Nephron progenitor cell (in vitro differentiated cells): ENCODE measurements at places on chromosomes 1 and 21.

DNA sequence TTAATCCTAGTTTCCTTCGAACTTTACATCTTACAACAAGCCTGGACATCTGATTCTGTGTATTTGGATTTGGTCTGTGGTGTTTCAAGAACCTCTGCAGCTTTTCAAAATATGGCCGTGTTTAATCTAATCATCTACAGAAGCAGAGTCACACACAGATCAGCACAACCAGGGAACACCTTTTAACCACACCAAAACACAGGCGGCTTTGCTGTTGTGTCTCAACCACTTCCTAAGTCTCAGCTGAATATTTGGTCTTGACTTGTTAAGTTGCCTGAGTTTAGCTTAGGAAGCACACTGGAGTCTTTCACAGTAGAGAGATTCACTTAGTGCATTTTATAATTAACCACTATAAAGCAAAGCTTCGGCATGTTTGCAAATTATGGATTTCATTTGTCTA lies 17.1 kb downstream of the ADAMTS5 start:
- DNase-seq: no peak

DNA sequence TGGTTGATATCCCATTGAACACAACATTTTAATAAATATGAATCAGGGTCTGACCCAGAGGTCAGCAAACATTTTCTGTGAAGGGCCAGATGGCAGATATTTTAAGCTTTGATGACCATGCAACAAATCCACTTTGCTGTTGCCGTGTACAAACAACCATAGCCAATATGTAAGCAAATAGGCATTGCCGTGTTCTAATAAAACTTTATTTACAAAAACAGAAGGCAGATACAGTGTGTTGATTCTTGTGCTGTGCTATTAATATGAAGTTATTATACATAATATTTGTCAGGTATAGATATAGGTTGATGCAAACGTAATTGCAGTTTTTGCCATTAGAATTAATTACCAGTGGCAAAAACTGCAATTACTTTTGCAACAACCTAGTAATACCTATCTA lies 8.8 kb upstream of the XCL1 start:
- no peak for DNase-seq

- DNase-seq: no peak
Measured at GRCh38 chr1:42359466-42359865, 21.1 kb upstream of the RIMKLA start.

- no peak for DNase-seq
Measured at GRCh38 chr1:22410401-22410800, 41.2 kb upstream of the ZBTB40 start.

DNA sequence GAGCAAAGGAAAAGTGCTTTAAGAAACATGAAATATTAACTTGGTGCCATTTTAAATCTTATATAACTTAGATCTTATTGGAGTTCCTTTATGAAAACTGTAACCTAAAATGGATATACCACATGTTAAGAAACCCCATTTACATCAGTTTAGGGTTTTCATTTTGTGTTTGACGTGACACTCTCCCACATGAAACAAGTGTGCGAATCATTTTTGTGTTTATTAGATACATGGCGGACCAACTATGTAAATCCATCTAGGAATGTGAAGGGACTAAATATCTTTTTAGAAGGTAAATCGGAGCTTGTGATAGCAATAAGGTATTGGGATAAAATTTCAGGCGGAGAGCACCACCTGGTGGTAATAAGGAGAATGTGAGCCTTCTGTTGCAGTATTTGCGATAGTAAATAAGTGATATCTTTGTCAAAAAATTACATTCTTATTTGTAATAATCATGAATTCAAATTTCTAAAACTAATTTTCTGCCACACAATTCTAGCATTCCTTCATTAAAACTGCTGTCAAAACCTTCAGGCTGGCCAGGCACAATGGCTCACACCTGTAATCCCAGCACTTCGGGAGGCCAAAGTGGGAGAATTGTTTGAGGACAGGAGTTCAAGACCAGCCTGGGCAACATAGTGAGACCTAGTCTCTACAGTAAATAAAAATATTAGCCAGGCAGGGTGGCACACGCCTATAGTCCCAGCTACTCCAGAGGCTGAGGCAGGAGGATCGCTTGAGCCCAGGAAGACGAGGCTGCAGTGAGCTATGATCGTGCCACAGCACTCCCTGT lies 31.3 kb downstream of the SMAP2 start:
- DNase-seq: peak; percentile 27

DNA sequence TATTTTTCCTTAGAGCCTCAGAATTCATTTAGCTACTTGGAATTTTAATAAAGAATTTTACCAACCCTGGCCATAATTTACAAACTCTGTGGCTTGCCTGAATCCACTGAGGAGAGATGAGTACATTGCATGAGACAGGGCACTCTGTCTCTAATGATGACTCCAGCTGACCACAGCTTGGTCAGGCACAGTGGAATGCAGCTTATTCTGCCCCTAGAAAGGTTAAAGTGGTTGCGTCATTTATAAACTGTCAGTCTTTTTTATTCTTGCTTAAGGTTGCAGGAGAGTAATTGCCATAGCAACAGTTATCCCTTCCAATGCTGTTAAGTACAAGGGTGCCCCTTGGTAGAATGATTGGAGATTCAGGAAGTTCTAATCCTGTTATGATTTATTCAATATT lies 28.3 kb downstream of the PDE4B start:
- DNase-seq: no peak

GRCh38 chr1:1536019-1536937 lies 4.1 kb downstream of the TMEM240 start:
- no peak for DNase-seq

GRCh38 chr1:81230983-81231728 lies 569.6 kb upstream of the ADGRL2 start:
- DNase-seq: no peak

GRCh38 chr1:237431448-237431847 lies 389.5 kb downstream of the RYR2 start:
- DNase-seq: no peak

DNA sequence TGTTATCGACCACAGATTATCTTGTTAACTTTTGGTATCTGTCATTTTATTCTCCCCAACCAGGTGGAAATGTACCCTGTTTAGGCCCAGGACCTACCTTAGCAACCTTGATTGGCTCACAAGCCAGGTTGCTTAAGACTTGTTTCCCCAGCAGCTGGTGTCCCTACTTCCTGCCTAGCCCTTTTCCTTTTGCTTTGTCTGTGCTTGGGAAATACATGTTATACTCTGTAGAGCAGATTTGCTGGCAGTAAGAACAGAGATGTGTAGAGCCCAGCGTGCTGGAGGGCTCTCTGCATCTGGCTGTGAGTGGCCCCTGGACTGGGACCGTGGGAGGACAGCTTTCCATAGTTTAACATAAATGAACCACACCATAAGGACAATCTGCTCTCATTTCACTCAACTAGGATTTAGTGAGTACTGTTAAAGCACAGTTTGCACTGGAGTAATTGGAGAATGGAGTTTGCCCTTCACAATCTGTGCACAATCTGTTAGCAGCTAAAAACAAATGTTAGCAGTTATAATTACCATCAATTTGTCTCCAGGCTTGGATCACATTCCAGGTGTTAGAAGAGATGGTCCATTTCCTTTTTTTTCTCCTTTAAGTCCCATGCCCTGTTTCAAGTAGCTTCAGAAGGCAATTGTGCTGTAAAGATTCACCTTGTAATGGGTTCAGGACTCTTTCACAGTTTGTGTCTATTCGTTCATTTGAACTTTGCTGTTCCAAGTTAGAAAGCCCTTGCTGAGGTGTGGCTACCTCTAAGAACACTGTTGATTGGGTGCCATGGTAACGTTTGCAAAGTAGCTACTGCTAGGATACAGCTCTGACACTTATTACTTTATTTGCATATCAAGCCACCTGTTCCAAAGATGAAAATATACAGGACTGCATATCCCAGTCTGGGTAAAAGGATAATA lies at the start of gene APOBEC4:
APOBEC4 (minus strand) TSS at position 770 of the 915 bp plus-strand sequence. CDS start 4,535 bp downstream, outside the sequence.
- no peak for DNase-seq

GRCh38 chr1:92481971-92482664 lies 4.6 kb downstream of the GFI1 start:
- DNase-seq: peak; percentile 26

- DNase-seq: no peak
Measured at GRCh38 chr1:29569971-29570634, 333.8 kb downstream of the PTPRU start.

DNA sequence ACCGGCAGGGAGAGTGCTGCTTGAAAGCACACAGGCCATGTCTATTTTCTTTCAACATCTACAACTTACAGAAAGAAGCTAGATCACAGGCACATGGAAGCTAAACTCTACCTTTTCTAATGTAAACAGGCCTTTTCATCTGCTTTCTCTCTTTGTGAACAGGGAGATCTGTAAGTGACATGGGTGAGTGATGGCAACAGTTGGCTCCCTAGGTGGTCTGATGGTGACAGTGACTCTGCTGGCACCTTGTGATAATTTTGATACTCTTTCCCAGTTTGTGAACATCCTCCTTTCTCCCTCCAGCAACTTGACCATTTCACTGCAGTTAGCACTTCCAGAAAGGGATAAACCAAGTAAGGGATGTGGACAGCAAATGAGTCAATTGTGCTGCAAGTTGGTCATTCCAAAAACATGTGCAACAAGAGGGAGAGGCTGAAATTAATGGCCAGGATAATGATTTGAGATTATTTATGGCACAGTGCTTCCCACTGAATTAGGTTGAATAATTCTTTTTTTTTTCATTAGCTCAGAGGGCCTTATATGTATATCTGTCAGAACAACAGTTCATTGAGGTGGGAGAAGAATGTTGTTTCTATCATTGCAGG lies 89.5 kb downstream of the XCL2 start:
- no peak for DNase-seq

GRCh38 chr1:245485996-245486395 lies 331.2 kb downstream of the KIF26B start:
- DNase-seq: no peak

GRCh38 chr1:182723200-182723599 lies 38.8 kb upstream of the RGS8 start:
- DNase-seq: no peak

GRCh38 chr21:15000081-15000480 lies 64.7 kb downstream of the NRIP1 start:
- DNase-seq: no peak

- DNase-seq: no peak
Measured at GRCh38 chr1:205676002-205676401, 4.3 kb downstream of the SLC45A3 start.

DNA sequence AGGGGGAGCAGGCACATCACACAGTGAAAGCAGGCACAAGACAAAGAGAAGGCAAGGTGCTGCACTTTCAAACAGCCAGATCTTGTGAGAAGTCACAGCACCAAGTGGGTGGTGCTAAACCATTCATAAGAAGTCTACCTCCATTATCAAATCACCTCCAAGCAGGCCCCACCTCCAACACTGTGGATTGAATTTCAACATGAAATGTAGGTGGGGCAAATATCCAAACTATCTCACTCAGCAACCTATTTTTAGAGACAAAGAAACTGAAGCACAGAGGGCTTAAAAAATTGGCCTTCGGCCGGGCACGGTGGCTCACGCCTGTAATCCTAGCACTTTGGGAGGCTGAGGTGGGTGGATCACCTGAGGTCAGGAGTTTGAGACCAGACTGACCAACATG lies 90.4 kb downstream of the UBE2U start:
- no peak for DNase-seq

- no peak for DNase-seq
Measured at GRCh38 chr1:160494620-160495019, 28.4 kb downstream of the SLAMF6 start.

GRCh38 chr21:30676737-30677136 lies 34.1 kb downstream of the KRTAP20-3 start:
- no peak for DNase-seq

DNA sequence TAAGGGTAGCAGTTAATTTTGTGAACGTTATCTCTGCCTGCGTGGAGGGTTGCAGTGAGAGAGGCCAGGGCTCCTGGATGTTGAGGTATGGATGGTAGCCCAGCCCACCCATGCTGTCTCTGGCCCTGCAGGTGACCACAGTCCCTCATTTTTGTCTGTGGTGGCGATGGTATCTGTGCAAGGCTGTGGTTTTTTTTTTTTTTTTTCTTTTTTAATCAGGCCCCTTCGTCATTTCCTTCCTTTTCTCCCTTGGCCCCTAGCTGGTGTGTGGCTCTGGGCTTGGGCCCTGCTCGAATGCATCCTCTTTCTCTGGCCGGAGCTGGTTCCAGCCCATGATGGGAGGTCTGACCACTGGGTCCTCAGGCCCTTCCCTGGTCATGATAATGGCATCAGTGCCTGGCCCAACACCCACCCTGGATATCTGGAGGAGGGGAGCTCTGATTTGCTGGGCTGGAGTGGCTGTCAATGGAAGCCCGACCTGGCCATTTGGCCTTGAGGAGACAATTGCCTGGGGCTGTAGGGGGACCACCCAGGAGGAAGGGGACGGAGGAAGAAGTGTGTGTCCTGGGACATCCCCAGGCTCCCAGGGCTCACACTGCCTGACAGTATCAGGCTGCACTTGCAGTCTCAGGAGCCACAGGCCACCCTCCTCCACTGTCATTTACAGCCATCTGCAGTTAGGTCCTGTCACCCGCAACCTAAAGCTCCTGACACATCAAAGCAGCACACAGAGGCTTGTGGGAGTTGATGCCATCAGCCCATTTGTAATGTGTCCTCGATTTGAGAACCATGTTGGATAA lies 8.1 kb upstream of the RNF187 start:
- DNase-seq: peak; percentile 16

- DNase-seq: no peak
Measured at GRCh38 chr1:20229171-20229570, 42.9 kb upstream of the PLA2G2C start.

- DNase-seq: no peak
Measured at GRCh38 chr1:246659594-246660140, 64.5 kb upstream of the SCCPDH start.

GRCh38 chr21:38802050-38803026 lies 3.4 kb upstream of the ETS2 start:
- DNase-seq: no peak

DNA sequence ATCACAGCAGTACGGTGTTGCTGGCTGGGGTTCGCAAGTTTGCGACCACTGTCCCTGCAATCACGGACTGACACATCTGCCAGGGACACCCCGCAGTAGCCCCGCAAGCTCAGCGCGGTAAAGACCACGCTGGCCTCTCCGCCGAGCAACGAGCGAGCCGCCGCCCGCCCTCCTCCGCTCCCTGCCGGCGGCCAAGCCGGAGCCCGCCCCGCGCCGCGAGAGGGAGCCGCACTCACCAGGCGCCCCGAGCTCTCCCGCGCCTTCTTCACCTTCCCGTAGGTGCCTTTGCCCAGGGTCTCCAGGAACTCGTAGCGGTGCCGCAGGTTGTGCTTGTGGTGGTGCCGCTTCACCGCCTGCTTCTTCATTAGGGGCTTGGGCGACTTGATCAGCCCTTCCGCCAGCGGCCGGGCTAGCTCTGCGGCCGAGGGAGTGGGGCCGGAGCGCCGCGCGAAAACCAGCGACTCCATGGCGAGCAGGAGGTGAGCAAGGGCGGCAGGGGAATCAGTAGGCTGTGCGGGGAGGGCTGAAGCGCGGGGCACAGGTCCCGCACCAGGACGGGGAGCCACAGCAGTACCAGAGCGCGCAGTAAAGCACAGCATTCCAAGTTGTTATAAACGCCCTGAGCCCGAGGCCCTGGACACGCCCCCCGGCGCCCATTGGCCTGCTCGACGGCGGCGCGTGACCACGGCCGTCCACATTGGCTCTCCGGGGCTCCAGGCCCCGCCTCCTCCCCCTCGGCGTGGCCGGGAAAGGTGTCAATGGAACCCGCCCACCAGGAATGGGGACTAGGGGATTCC lies at the start of gene NUAK2:
NUAK2 (minus strand) TSS at position 584 of the 797 bp plus-strand sequence; CDS start at position 467, 117 bp downstream.
- DNase-seq: peak; percentile 94

- DNase-seq: no peak
Measured at GRCh38 chr1:17289721-17290120, 18.3 kb upstream of the PADI4 start.

- no peak for DNase-seq
Measured at GRCh38 chr1:159341736-159342135, 39.6 kb downstream of the FCER1A start.

GRCh38 chr1:100448366-100448765 lies 89.6 kb upstream of the GPR88 start:
- DNase-seq: no peak
